Immature natural killer cell (primary cell): ENCODE measurements at places on chromosomes 3 and 15.
A peak's percentile ranks its signal among the peaks of the same experiment; 100 is the strongest.

GRCh38 chr3:98775459-98776139 lies 12.5 kb downstream of the ST3GAL6 start:
- no peak for DNase-seq

GRCh38 chr3:125087768-125088391 lies 32.1 kb upstream of the HEG1 start:
- no peak for DNase-seq

DNA sequence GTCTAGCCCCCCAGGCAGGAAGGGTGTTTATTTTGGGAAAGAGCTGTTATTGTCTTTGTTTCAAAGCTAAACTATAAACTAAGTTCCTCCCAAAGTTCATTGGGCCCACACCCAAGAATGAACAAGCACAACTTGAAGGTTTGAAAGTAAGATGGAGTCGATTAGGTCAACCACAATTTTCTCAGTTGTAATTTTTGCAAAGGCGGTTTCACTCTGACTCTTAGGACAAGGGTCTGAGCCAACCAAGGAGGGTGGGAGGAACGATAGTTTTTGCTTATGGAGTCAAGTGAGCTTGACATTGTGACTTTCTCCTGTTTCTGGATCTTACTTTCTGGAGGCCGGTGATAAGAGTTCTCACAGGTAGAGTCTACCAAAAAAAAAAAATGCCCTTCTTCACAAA lies 5.8 kb upstream of the ZNF770 start:
- no peak for DNase-seq

GRCh38 chr3:78737988-78738387 lies 1029.8 kb downstream of the ROBO1 start:
- DNase-seq, result no peak

DNA sequence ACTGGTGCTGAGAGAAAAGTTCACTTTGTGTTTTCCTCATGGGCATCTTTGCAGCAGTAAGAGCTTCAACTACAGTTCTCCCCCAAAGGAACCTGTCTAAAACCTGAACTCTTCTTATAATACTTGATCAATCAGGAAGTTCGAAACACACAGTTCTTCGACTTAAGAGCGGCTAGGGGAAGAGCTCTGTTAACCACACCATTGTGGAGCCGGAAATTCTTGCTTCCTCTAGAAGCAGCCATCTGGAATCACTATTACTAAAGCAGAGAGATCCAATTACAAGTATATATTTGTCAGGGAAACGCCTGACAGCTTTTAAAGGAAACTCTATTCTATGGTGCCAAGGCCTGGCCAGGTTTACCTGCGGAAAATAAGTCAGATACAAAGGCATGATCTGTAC lies 337.3 kb upstream of the CBLB start:
- no peak for DNase-seq

DNA sequence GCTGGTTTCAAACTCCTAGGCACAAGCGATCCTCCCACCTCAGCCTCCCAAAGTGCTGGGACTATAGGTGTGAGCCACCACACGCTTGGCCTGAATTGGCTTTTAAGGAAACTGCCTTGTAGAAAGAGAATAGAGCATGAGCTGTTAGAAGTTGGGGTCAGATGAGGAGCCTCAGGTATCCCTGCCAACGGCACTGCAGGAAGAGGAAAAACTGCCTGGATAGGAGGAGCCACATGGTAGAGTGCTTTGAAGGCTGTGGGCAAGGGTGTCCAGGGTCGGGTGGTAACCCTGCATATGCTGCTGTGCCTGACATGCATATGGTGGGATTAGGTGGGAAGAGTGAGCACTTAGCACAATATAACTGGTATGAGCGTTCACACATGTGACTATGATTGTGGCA lies 55.0 kb downstream of the BSN start:
- no peak for DNase-seq

DNA sequence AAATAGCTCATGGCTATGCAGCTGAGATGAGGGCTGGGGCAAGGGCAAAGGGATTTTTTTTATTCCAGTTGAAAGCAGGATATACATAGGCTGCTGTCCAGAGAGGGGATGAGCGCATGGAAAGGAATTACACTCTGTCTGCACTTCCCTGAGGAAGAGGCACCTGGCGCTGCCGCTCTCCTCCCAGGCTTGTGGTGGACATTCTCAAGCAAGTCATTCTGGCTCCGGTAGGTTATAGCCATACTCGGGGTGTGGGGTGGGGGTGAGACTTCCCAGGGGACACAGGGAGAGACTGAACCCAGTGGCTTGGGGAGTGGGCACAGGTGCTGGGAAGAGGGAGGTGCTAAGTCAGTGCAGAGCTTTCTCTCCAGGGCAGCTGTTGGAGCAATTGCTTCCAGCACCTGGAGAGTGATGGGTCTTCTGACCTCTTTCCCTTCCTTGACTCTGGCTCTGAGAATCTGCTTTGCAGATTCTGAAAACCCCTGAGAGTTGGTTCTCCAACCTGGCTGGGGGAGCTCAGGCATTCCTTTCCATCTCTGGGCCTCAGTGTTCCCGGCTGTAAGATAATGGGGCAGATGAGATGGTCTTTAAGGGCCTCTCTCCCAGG lies 24.3 kb downstream of the CYP8B1 start:
- DNase-seq, result no peak

GRCh38 chr15:35966781-35967180 lies 420.8 kb upstream of the DPH6 start:
- DNase-seq, result no peak

DNA sequence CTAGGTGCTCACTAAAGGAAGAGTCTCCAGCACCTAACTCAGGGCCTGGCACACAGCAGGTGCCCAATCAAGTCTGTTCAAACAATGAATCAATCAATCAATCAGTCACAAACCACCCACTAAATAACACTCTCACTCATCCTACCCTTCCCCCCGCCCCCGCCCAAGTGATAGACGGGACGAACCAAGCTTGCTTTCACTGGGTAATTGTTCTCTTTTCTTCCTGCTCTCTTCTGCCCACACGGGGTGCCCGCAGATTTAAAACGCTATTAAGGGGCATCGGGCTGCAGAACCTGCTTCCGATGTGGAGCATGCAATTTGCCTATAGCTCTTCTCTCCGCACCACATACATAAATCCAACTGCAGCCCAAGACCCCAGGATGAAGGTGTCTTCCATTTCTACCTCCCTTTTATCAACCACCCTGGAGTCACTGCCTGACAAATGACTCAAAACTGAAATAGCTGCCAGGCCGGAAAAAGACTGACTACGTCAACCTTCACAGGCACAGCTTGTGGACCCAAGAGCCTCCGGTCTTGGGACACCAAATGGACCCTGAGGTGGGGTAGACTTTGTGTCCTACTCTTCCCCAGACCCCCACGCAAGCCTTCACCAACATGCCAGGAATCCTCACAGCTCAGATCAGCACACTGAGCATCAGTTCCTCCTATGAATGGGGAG lies 1.7 kb downstream of the KLHL25 start:
- DNase-seq, result no peak

- no peak for DNase-seq
Measured at GRCh38 chr3:17372362-17373210, 369.8 kb downstream of the TBC1D5 start.

- DNase-seq, result no peak
Measured at GRCh38 chr3:156602424-156602823, 47.5 kb upstream of the SSR3 start.

GRCh38 chr15:101578443-101578894 lies 73.7 kb downstream of the TM2D3 start:
- DNase-seq, result no peak

DNA sequence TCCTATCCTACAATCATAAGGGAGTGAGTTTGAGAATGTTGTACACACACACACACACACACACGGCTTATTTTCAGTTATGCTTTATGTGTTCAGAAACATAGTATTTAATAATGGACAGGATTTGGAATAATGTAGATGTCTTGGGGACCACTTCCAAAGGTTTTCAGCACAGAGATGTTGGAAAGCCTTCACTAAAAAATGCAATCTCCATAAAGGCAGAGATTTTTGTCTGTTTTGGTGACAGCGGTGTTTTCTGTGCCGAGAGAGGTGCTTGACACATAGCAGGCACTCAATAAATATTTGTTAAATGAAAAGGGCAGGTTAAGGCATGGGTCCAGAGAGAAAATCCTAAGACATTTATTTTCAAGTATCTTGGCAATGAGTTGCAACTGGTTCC lies 428.2 kb upstream of the RGMA start:
- DNase-seq, result no peak

DNA sequence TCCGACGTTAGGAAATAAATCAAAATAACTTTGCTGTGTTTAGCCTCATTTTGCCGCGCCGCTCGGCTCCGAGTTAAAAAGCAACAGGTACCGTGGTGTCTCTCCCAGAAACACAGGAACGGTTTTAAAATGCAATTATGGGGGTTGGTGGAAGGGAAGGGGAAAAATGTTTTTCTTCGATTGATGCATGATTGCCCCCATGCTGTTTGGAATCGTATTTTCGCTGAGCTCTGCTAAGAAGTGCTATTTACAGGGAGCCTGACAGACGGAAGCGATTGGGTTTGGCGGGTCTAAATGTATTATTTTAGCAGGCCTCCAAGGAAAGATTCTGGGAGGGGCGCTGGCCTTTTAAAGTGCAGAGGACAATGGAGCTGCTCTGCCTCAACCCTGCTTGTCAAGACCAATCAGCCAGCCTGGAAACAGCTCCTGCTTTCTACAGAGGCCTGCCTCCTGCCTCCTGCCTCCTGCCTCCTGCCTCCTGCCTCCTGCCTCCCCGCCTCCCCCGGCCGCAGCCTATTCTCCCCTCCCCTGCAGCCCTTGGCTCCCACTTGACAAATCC lies 156.7 kb upstream of the TLE3 start:
- no peak for DNase-seq

- no peak for DNase-seq
Measured at GRCh38 chr3:158562674-158563073, 8.3 kb upstream of the MLF1 start.

- no peak for DNase-seq
Measured at GRCh38 chr3:66196633-66197032, 24.2 kb upstream of the SLC25A26 start.

DNA sequence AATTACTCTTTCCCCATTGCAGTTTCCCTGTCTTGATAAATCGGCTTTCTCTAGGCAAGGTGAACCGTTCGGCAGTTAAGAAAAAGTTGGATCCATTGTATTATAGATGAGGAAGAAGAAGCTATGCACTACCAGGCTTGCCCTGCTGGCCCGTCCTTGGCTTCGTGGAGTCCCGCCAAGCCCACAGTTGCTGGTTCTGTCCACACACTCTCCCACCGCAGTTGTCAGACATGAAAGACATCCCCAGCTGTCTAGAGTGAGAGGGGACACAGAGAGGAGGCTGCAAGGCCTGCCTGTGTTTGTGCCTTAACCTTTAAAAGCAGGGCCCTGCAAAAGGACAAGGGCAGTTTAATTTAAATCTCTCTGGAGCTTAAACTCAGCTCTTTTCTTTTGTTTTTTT lies 47.2 kb upstream of the PLCL2 start:
- DNase-seq, result no peak

- DNase-seq, result peak; percentile 26
Measured at GRCh38 chr3:69288161-69288895, 97.6 kb downstream of the FRMD4B start.
